ENCODE measurements at places on chromosomes 16 and 17.
A peak's percentile ranks its signal among the peaks of the same experiment; 100 is the strongest.

DNA sequence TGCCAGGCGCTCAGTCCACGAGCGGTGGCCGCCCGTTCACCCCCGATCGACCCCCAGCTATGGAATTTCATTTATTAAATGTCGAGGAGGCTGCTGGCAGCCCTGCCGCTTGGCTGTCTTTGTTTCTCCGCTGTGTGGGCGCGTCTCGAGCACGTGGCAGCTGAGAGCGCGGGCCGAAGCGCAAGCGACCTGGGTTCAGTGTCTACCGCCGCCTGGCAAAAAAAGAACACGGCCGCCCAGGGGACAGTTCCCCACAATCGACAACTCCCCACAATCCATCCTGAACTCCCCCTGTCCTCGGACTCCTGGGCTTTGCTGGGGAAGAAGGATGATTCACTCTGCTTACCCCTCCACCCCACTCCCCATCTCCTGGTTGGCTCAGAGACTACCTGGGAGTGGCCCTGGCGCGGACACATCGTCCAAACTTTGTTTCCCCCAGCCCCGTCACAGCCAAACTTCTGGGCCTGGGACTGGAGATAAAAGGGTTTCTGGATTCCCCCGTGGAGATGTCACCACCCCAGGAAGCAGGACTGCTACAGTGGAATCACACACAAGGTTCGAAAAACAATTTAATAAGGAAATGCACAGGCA, 1.7 kb upstream of the ANKRD13B start:
- no peak for DNase-seq

DNA sequence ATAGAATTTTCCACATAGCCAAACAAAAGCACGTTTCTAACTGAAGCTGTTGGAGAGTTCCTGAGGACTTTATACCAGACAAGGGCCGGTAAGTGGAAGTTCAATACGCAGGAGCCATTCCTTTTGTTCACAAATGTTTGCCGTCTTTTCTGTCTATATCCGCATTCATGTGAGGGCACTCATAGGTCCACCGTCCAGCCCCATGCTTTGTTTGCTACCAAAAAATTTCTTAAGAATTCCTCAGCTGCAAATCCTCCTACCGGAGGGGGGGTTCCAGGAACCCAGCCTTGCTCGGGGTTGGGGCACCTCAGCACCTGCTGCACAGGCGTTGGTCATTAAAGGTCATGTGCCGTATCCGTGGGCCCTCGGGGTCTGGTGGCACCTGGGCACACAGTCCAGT, 276.8 kb downstream of the SEC14L1 start:
- no peak for DNase-seq

GRCh38 chr17:46171939-46172338, 21.3 kb downstream of the KANSL1 start:
- no peak for DNase-seq

DNA sequence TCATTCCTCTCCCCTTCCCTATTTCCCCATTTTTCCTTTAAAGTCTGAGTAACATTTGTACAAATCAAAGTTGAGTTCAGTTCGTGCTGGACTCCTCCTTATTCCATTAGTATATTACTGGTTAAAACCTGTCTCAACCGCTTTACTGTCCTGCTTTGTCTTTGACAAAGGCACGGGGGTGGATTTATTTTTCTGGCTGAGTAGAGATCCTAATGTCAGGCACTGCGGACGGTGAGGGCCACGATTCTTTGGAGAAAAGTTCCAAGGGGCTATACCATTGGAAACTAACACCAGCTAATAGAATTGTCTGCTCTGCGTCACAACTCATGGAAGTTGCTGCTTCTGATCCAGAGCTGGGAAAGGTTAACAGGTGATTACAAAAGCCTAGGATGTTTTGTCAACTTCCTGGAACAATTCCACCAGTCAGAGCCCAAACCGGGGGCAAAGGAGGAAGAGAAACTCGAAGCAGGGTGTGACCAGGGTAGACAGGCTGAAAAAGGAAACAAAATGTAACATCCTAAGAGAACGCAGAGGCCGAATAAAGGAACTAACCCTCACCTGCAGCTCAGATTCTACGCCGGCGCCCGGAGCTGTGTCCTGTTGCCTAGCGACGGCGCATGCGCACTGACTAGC, 12.4 kb downstream of the TAT start:
- no peak for DNase-seq

DNA sequence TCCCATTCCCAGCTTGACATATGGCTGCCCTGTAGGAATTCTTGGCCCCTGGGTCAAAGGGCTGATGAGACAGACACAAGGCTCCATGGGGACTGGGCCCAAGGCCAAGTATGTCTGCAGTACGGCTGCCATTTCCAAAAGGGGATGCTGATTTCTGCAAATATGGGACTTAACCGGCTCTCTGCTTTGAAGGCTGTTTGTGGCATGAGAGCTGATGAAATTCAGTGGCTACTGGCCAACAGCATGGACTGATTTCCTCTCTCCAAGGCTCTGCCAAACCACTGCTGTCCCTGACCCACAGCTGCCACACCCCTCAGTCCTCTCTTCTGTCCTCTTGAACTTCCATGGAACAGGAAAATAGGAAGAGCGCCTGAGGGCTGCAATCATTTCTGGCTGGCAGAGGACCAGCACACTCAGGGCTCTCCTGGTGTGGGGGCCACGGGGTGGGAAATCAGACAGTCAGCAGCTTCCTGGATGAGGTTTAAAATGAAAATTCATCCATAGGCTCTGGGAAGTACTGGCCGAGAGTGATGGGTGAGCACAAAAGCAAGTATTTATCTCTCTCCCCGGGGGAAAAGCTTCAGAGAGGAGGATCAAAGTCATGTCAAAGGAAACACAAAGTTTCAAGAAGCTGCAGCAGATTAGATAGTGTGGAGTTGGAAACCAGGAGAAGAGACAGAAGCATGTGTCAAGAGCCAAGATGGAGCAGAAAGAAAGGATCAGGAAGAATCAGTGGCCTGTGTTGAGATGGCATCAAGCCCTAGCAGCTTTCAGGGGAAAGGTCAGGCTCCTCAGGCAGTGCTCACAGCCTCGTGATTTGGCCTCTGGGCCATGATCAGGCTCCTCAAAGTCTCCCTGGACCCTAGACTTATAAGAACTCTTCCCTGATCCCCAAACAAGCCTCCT, 64.1 kb upstream of the SREBF1 start:
- DNase-seq: peak; percentile 81

Data from cerebellum (tissue), 4 donors.